GM12865 (cell line): ENCODE measurements at places on chromosomes 4 and X.

DNA sequence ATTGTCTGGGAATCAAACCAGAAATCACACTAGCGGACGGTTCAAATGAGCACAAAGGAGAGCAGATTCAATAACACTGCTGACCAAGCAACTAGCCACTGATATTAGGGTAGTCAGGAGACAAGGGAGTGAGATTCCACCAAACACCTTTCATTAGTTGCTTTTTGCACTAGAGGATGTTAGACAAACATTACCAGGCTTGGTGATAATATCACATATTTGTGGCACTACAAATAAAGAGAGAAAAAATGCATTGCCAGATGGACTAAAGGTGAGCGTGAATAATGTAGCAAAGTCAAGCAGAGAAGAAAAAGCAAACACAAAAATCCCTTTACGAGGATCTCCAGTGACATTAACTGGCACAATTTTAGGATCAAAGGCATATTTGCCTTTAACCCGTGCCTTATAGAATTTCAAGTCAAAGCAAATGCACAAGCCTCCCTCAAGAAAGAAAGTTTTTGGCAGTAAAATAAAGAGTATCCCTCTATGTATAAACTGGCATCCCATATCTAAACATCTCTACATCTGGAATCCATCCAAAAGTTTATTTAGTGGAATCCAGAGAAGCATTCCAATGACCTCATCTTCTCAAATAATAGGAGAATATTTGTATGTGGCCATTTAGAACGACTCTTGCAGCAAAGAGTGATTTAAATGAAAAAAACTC, 290.9 kb downstream of the KCTD8 start:
- no peak for DNase-seq

- DNase-seq, result peak; percentile 43
Observed at GRCh38 chr4:184826691-184827270, 1.0 kb upstream of the ACSL1 start.

DNA sequence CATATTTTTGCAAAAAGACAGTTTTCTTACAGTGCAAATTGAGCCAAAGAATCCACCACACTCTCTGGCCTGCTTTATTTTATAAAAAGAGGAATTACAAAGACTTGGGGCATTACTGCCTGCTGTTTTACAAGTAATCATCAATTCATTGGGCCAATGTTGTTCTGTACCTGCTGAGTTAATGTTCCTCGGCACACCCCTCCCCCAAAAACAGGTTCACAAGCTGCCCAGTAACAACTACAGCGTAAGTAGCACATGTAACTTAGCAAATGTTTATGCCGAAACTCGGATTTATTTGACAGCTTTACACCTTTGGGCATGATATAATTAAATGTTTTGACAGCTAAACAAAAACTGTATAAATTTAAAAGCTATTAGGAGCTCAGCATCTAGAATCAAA, 214.6 kb upstream of the MAB21L2 start:
- no peak for DNase-seq

- no peak for DNase-seq
Observed at GRCh38 chrX:2391869-2392606, 108.7 kb downstream of the DHRSX start.

- peak; percentile 2 for DNase-seq
Observed at GRCh38 chr4:167779864-167780263, 312.5 kb upstream of the ANXA10 start.

DNA sequence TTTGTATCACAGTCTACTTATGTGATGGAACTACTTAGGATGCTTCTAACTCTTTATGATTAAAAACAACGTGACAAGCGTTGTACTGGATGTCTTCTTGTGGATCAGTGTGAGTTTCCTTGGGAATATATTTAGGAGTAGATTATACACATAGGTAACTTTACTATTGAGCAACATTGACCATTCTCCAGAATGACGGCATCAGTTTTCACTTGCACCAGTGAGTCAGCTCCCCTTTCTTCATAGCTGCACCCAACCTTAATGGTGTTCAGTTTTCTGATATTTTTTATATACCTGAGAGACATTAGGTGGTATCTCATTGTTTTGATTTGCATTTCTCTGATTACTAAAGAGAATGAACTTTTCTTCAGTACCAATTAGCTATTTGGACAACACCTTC, 343.9 kb downstream of the ADGRL3 start:
- DNase-seq, result no peak

DNA sequence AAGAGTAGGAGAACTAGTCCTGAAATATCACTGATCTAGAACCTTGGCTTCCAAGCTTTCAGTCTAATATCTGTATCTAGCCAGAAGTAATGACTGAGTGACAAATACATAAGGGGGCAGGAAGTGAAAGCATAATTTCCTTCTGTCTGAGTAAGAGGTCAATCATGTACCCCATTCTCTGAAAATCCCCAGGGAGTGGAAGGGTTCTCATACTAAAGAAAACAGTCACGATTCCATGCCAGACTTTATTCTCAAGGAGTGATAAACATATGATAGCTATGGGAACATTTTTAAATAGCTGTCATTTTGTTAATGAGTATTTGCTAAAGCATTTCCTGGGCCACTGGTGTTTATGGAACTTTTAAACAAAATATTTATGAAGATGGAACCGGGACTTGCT, 308.5 kb downstream of the ARHGAP24 start:
- peak; percentile 18 for DNase-seq

GRCh38 chrX:30183554-30183953, 31.8 kb upstream of the MAGEB2 start:
- no peak for DNase-seq

DNA sequence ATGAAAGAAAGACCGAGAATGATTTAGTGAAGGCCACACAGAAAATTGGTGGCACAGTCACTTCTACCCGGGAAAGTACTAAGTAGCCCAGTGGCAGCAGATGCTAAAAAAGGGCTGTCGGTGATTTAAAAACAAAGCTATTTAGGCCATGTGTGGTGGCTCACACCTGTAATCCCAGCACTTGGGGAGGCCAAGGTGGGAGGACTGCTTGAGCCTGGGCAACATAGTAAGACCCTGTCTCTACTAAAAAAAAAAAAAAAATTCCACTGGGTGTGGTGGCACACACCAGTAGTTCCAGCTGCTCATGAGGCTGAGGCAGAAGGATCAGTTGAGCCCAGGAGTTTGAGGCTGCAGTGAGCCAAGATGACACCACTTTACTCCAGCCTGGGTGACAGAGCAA, 144.2 kb downstream of the CBR4 start:
- no peak for DNase-seq

DNA sequence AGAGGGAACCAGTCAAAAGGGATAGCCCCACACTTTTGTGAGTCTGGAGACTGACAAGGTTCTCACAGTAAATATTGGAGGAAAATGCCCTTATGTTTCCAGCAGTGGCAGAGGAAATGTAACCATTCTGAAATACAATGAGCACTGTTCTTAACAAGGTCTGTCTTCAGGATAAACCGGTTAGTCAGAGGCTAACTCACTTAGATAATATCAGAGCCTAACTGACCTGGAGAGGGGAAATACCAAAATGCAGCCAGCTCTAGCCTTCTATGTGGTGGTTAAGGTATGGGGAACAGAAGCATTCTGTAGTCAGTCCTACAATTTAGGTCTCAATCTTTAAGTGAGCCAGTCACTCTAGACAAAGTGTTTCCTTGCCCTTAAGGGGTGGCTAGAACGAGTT, 70.8 kb downstream of the TBCK start:
- no peak for DNase-seq

- no peak for DNase-seq
Observed at GRCh38 chr4:123580981-123581664, 184.5 kb downstream of the SPRY1 start.

DNA sequence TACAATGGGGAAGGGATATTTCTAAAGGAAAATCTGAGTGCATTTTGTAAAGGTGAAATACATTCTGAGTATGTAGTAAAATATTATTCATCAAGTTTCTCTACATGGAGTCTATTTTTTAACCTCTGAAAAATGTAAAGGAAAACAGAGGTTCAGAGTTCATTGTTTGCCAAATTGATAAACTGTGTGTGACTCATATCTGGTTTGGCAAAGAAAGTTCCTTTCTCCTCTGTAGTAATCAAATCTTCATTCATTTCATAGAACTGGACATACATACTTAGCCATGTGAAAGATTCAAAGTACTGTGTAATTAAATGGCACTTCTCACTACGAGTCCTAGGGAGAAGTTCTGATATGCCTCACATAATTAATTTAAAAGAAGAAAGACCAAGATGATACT, 61.6 kb downstream of the HPGD start:
- no peak for DNase-seq

DNA sequence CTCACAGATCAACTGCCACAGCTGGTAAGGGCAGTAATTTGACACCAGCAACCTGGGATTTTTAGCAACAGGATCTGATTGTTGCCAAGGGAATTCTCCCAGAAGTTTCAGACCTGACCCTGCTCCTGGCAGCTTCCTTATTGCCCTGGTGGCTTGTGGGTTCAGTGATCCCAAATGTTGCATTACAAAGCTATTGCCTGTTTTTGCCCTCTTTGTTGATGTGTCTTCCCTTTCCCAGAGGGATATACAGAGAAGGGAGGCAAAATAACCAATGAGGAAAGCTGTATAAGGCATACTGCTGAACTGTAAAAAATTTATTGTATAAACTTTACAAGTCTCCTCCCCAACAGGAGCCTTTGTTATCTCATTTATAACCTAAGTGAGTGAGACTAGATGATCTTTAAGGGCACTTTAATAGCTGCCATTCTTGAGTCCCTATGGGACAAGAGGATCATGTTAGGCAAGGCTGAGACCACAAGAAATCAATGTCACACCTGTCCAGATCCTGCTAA, 22.2 kb downstream of the VSIG4 start:
- no peak for DNase-seq

DNA sequence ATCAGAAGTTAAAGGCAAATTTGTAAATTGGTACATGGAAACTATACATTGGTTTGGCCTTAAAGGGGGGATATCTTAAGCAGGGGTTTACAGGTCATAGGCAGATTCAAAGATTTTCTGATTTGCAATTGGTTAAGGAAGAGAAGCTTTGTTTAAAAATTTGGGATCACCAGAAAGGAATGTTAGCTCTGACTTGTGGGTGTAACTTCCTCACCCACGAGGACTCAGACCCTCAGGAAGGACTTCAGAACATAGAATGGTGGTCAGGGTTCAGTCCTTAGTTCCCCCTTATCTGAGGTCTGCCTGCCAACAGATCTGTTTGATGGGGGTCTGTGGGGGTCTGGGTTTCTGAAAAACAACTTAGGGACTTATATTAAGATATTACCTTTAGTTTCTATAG, 427.4 kb upstream of the DIPK2B start:
- no peak for DNase-seq

DNA sequence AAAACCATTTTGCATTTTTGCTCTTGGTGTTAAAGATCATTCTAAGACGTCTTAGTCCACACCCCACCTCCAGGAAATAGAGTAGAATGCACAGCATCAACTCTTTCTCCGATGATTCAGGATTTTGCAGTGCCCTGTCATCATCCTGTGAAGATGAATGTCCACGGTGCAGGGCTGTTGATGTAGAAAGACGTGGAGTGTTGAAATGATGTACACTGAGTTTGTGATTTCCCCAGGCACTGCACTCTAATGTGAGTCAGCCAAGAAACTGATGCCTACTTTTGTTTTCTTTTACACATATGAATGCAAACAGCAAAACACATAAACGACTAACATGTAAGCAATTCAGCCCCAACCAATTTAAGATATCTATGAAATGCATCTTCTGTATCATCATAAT, 10.5 kb downstream of the LGI2 start:
- no peak for DNase-seq

DNA sequence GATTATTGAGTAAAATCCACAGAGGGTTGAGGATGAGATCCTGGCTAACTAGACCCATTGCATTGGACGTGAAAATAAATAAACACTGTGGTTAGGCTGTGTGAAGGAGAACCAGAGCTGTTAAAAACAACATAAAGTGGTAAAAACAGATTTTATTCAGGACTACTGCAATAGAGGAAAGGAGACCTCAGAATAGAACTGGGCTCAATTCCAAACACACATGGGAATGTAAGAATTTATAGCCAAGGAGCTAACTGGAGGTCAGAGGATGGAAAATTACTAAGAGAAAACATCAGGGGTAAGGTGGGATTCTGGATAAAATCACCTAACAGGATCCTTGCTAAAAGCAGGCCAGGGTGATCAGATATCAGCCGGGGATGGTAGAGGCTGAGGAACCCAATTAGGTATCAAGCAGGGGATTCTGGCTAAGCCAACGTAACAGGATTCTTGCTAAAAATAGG, 112.4 kb downstream of the RNF150 start:
- DNase-seq, result no peak
